NCI-H1930 (cell line): ENCODE measurements at places on chromosomes 1 and 21.
A peak's percentile ranks its signal among the peaks of the same experiment; 100 is the strongest.

- no peak for DNase-seq
Measured at GRCh38 chr1:5949085-5949760, 43.0 kb downstream of the NPHP4 start.

DNA sequence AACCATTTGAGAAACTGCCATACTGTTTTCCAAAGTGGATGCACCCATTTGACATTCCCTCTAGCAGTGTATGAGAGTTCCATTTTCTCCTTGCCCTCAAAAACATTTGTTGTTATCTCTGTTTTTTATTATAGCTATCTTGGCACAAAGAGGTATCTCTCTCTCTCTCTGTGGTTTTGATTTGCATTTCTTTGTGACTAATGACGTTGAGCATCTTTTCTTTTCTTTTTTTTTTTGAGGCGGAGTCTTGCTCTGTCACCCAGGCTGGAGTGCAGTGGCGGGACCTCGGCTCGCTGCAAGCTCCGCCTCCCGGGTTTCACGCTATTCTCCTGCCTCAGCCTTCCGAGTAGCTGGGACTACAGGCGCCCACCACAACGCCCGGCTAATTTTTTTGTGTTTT is 17.4 kb upstream of the ZMYM6 start:
- DNase-seq, result no peak

DNA sequence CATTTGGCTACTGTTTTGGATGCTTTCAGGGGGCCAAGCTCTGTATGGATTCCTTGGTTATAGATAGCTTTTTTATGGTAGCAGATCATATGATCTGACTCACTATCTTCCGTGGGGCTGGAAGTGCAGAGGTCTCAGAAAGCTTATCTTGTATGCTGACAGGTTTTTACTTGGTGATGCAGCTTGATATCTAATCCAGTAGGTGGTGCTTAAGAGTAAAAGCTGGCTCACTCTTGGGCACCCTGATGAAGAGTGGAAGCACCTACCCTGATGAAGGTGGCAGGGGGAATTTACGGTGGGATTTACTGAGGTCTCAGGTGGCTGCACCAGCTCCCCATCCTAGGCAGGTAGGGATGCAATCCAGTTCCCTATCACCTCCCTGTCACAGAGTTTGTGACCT is 151.2 kb downstream of the PTBP2 start:
- DNase-seq, result no peak

- DNase-seq, result no peak
Measured at GRCh38 chr1:199269241-199269640, 630.4 kb downstream of the PTPRC start.

GRCh38 chr21:33578214-33578613 is 10.3 kb downstream of the DONSON start:
- no peak for DNase-seq

- DNase-seq, result no peak
Measured at GRCh38 chr21:45253180-45253579, 34.5 kb downstream of the POFUT2 start.

DNA sequence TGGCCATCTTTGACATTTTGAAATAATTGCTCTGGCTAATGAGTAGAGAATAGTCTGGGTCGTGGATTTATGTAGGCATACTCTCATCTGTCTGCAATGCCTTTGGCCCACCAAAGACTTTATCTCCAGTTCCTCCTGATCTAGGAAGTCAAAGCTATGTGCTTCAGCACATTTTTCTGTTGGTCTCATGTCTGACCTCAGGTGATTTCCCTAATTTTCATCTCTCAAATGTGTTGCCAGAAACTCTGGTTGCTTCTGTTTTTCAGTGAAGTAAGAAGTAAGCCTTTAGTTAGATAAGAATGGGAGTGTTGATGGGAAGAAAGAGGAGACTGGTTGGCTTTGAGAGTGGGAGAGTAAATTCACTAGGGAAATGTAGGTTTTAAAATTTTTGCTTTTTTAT is 66.4 kb downstream of the GPR88 start:
- DNase-seq, result no peak

GRCh38 chr1:21072721-21073120 is 104.0 kb downstream of the EIF4G3 start:
- DNase-seq, result no peak

DNA sequence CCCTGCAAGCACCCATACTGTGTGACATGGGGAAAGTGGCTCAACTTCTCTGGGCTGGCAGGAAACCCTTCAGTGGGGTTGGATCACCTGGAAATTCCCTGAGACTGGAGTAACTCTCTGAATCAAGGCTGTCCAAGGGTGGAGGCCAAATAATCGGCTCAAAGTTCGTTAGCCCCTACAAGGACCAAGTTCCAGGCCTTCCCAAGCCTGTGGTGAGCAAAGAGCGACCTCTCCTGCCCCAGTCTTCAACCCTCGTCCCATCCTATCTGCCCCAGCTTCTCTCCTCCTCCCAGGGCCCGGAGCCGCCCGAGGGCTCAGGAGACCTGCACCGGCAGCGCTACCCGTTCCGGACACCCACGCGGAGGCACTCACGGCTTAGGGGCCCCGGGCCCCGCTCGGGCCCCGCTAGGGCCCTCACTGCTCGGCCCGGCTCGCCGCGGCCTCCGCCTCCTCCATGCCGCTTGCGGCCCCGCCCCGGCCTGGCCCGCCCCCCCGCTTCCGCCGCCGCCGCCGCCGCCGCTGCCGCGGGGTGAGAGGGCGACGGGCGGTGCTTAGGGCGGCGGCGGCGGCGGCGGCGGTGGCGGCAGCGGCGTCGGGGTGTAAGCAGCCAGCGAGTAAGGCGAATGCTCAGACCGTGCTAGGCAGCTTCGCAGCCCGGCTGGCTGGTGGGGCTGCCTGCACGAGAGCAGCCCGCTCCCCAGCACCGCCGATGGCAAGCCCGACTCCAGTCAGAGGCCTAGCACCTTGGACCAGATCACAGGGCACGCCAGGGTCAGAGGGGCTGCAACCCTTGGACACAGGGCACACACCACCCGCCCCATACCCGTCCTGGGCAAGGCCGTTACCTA is at the start of gene POMGNT1:
Gene POMGNT1, minus strand, starts transcription at position 471 of the 848 bp plus-strand sequence. CDS start 613 bp downstream, outside the sequence.
- peak; percentile 52 for DNase-seq

DNA sequence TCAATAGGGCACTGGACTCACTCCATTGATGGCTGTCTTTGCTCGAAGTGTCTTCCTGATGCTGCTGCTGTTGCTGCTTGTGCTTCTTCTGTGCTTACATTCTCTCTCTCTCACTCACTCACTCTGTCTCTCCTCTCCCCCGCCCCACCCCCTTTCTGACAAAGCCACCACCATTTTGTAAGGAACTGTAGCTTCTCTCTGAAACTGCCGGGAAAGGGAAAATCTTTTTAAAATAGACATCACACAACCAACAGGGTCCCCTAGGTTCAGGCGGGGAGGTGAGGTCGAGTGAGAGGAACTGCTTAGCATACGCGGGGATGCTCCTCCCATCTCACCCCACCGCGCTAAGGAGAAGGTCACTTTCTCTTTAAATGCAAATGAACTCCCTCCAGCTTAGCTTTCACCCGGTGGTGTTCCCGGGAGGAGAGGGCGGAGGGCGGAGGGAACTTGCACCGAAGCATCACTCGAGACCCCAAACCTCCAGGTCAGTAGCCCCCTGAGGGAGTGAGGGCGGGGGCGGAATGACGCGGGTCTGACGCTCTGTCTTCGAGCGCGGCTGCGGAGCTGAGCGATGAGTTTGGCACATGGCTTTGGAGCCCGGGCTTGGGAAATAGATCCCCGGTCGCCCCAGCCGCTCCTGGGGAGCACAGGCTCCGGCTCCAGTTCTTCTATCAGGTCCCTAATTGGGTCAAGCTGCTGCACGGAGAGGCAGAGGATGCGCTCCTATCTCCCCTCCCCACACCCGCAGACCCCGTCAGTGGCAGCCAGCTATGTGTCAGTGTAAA is at the start of gene CCDC28B:
Gene CCDC28B, plus strand, starts transcription at position 370 of the 785 bp plus-strand sequence. CDS start 1,341 bp downstream, outside the sequence.
- peak; percentile 36 for DNase-seq

- DNase-seq, result no peak
Measured at GRCh38 chr1:219189021-219189824, 15.5 kb downstream of the LYPLAL1 start.

DNA sequence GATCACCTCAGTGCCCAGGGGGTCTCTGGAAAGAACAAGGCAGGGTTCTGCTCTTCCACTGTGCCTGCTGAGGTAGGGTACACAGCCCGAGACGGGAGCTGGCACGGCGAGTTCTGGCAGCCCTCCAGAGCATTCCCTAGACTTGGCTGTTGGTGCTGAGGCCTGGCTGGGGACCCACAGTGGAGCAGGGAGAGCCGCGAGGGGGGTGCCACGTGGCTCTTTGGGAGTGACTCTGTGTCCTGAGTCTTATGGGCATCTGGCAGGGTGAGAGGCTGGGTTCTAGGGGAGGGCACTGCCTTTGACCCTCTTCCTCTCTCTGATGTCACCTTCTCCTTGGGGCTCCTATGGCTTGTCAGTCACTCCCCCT is 336.4 kb downstream of the CAMTA1 start:
- DNase-seq, result no peak

- no peak for DNase-seq
Measured at GRCh38 chr1:204580862-204581261, 64.7 kb downstream of the MDM4 start.

- DNase-seq, result no peak
Measured at GRCh38 chr1:26391450-26391849, 18.9 kb upstream of the ZNF683 start.

DNA sequence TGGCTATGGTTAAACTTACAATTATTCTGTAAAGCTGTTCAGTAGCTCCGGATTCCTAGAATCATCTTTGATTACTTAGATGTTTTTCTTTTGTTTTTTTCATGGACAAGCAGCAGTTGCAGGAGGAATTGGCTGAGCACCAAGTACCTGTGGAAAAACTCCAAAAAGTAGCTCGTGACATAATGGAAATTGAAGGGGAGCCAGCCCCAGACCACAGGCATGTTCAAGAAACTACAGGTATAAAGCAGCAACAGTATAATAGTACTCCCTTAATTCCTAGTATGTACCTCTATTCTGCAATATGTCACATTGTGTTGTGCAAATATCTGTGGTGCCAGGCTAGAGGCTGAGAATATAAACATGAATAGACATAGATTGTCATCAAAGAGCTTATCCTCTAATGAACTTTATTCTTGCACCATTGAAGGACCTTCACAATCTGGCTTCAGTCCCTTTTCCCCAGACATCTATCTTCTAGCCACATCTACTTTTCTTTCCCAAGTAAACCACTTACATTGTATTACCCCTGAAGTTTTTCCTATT is 132.3 kb upstream of the BMP8A start:
- no peak for DNase-seq

- DNase-seq, result no peak
Measured at GRCh38 chr1:58780836-58781452, 2.9 kb downstream of the JUN start.

- no peak for DNase-seq
Measured at GRCh38 chr1:86823386-86823785, 90.5 kb downstream of the SELENOF start.

GRCh38 chr1:56469640-56470371 is 109.6 kb downstream of the PLPP3 start:
- no peak for DNase-seq

DNA sequence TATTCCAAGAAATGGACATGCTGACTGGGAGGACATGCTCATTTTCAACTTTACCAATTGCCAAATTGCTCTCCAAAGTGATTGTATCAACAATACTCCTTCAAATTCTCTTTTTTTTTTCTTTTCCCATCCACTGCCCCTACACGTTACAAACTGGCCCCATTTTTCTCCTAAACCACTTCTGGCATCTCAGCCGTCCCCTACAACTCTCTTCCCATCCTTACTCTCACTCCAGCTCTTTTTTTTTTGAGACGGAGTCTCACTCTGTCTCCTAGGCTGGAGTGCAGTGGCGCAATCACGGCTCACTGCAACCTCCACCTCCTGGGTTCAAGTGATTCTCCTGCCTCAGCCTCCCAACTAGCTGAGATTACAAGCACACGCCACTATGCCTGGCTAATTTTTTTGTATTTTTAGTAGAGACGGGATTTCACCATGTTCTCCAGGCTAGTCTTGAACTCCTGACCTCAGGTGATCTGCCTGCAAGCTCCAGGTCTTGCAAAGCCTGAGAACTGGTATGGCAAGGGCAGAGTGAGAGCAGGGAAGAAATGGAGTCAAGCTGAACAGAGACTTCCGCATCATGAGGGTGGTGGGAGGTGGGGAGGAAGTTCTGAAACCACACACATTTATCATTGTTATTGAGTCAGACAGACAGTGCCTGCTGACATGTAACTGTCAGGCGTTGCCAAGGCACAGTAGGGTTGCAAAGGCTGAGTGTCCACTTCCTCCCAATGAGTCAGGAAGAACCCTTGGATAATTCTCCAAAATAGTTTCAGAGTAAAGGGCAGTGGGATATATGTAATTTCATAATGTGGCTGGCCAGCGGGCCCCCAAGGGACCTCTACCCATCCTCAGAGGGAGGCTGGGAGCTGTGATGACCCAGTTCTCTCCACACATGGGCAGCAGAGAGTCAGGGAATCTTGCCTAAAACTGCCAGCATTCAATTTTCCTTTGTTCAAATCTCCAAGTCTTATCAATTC is 17.4 kb downstream of the CELA3A start:
- no peak for DNase-seq

DNA sequence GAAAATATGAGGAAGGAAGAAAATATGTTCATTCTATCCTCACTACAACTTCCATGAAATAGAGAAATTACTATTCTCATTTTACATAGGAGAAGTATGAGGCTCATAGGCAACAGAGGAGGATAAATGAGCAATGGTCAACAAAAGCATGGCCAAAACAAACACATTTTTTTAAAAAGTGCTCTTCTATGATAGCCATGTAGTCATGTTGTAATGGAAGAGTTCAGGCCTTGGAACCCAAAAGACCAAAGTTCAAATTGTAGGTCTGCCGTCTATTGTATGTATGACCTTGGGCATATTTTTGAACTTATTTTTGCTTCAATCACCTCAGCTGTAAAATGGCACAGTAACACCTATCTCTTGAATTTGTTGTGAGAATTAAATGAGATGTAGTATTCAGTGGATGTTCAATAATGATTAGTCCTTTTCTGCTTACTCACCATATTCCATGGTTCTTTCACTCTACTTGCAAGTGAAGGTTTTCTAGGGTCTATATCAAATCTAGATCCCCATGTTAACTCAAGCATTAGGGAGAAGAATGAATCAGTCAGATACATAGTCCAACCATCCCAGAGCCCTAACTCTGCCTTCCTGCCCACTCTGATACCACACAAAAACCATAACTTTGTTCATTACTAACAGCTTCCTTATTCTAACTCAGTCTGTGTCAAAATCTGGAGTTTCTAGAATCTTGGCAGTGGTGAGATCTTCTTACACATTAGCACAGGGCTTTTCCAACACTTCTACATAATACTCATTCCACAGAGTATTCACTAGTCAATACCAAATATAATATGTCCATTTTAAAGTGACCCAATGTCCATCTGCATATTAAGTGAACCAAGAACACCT is 353.2 kb downstream of the PLPP3 start:
- DNase-seq, result no peak
